ENCODE measurements at places on chromosomes 5 and 9.

- DNase-seq: no peak
These were observed 160.9 kb downstream of the LPAR1 start for GRCh38 chr9:110877374-110877773.

DNA sequence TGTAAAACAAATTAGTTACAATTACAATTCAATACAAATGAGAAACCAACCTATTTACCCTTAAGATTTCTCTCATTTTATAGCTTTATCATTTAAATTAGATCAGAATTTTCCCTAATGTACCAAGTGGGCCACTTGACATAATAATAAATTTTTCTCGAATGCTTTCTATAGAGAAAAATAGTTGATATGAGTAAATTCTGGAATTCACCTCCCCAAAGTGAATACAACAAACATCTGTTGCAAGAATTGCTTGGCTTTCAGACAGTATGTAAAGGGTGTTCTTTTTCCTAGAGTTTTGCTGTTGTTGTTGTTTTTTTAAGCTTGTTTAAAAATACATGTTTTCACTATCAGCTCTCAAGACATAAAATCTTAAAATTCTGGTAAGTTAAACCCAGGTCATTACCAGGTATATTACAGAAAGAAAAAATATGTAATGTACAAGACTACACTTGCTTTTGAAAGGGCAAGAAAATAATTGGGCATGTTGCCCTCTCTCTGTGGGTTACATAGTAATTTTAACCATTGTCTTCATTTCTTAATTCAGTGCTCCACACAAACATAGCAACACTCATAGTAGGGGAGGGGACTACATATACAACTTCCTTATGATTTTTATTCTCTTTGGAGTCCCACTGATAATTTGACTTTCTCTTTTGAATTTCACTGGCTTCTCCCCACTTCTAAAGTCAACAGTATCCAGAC, 200.6 kb downstream of the ARL15 start:
- no peak for DNase-seq

DNA sequence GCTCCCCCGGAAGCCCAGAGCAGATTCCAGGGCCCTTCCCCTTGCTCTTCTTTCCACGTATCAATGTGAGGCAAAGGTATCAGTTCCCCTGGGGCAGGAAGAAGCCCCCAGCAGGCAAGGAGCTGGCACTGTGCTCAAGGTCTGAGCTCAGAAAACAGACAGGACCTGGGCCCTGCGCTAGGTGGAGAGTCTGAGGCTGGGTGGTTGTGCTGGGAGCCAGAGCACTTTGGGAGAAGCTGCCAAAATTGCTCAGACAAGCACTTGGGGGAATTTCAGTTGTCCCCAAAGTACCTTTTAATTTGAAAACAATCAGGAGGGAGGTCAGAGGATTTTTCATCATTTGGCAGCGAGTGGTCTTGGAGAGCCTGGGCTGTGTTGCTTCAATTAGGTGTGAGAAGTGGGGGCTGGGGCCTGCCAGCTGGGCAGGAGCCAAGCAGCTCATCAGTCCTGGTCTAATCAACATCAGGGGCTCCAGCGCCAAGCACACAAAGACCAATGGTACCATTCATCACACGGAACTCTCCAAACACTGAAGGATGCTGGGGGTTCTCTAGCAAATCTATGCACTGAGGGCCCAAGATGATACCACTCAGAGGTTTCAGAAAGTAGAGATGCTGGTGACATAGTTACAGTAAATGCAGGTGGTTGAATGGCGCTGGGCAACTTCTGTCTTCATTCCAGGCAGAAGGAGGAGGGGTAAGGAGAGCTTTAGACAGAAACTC, 176.5 kb downstream of the SNX18 start:
- DNase-seq: peak; percentile 82

- no peak for DNase-seq
These were observed 217.3 kb upstream of the KLF4 start for GRCh38 chr9:107706701-107707427.

DNA sequence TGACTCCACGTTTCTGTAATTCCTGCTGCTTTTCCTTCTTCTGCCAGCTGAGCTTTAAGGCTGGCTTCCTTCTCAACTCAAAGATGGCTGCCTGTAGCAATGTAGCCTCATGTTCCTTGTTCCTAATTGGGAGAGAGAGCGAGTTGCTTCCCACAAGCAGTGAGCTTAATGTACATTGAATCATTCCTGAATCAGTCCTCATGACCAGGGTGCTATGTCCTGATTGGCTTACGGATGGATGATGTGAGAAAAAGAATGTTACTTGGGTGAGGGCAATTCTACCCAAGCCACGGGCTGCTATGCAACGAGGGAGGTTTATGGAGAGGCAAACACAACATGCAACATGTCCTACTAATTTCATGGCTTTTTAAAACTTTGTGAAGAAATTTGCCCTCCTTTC, 356.2 kb downstream of the RASEF start:
- no peak for DNase-seq

GRCh38 chr5:55177078-55177477, 4.1 kb upstream of the CDC20B start:
- DNase-seq: no peak

DNA sequence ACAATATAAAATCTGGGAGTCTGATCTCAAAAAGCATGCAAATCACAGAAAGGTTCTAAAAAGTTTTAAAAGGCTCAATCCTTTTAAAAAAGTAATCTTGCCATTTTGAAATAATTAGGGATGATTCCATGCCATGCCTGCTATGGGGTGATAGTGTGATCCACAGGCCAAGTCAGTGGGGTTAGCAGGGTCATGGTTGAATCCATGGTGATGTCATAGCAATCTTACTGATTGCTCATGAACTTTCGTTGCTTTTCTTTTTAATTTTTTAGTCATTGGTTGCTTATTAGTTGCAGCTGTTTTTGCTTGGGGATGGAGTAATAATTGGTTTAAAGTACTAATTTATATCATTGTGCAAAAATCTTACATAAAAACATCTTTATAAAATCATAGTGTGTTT, 485.0 kb downstream of the ENC1 start:
- DNase-seq: no peak

GRCh38 chr5:151870820-151871219, 53.8 kb downstream of the GLRA1 start:
- DNase-seq: no peak

DNA sequence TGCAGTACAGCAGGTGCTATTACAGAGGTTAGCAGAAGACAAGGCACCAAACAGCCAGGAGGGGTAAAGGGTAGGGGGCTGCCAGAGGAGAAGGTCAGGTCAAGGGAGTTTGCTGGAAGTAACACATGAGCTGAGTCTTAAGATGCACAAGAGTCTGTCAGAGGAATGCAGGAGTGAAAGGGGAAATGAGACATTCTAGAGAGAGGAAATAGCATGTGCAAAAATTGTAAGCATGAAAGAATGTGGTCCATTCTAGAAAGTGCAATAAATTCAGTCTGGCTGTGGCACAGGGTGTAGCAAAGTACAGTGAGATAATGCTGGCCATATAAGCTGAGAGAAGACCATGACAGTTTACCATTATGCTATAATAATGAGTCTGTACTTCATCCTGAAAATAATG, 6.6 kb downstream of the GOLGA1 start:
- no peak for DNase-seq

DNA sequence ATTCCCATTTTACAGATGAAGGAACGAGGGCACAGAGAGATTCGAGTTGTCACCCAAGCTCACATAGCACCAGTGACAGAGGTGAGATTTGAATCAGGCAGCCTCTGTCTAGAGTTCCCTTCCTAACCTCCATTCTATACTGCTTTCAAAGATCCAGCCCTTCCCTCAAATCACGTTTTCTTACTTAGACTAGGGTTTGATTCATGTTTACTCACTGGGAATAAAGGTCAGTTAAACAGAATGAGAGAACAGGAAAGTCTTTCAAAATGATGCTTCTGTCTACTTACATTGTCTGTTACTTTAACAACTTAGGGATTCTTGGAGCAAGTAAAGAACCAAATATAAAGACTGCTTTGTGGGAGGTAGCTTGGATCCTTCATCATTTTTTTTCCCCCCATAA, 40.0 kb downstream of the ZFAND5 start:
- DNase-seq: no peak

- no peak for DNase-seq
These were observed 62.2 kb upstream of the GNE start for GRCh38 chr9:36320466-36320865.

DNA sequence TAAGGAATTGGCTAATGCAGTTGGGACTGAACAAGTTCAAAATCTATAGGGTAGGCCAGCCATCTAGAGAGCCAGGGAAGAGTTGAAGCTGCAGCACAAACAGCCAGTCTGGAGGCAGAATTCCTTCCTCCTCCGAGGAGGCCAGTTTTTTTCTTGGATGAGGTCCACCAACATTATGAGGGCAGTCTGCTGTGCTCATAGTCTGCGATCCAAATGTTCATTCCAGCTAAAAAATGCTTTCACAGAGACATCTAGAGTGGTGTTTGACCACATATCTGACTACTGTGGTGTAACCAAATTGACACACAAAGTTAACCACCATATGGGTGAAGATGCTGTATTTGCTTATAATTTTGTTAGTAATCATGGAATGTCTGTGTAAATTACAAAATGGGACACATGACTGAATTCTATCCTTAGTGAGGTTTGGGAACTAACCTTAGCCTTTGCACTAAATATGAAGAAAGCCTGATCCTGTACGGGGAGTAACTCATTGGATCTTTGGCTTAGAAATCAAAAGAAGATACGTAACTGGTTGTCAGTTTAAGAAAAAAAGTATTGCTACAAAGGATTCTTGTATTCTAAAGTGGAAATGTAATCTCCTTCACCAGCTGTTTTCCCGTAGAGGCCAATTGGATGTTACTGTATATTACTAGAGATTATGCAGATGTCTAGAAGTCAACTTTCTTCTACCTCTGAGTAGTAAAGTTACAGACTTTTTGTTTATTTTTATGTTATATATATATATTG, 70.6 kb downstream of the SPIN1 start:
- peak; percentile 46 for DNase-seq

DNA sequence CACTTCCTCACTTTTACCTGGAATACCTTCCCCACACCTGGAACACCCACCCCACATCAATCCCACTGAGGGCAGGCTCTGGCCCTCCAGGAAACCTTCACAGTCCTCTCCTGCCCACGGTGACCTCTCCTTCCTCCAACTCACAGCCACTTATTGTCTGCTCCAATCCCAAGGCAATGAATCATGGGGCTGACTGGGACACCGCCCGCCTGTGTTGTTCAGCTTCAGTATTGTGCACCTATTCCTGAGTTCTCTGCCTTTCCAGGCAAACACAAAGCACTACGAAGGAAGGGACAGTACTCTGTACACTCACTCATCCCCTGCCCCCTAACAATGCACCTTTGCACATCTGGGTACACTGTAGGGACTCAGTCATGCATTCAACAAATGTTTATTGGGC, 7.3 kb downstream of the PCDH1 start:
- DNase-seq: no peak

- no peak for DNase-seq
These were observed 16.4 kb upstream of the PDCD1LG2 start for GRCh38 chr9:5493679-5494511.

- DNase-seq: no peak
These were observed 2.9 kb upstream of the RNF130 start for GRCh38 chr5:180074462-180074861.

GRCh38 chr5:160835376-160835775, 16.6 kb downstream of the ATP10B start:
- DNase-seq: peak; percentile 45

GRCh38 chr9:3008091-3008490, 164.2 kb upstream of the PUM3 start:
- no peak for DNase-seq

DNA sequence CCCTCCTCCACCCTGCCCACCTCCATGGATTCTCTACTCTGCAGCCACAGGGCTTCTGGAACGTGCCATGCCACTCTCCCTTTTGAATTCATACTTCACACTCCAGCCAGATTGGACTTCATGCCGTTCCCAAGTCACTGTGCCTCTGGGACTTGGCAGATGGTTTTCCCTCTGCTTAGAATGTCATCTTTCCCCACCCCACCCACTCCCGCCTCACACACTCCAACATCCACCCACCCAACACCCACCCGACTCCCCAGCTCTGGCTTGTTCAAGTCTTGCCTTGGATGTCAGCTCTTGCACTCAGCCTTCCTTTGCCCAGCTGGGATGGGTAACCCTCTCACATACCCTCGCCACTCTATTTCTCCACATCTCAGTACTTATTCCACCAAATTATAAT, 142.1 kb upstream of the DHFR start:
- DNase-seq: no peak

DNA sequence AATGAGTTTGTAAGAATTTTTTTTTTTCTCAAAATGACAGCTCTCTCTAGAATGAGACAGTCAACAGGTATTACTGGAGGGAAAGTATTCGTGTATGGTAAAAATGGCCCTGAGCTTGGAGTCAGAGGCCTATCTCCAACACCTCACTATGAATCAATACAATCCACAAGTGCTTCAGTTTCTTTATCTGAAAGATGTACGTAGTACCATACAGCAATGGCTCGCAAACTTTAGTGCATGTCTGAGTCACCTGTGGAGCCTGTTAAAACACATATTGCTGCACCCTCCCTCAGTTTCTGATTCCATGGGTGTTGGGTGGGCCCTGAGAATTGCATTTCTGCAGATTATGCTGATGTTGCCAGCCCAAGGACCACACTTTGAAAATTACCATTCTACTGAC, 44.6 kb downstream of the DMRT2 start:
- no peak for DNase-seq

- DNase-seq: no peak
These were observed 18.4 kb upstream of the GBGT1 start for GRCh38 chr9:133182151-133182550.

DNA sequence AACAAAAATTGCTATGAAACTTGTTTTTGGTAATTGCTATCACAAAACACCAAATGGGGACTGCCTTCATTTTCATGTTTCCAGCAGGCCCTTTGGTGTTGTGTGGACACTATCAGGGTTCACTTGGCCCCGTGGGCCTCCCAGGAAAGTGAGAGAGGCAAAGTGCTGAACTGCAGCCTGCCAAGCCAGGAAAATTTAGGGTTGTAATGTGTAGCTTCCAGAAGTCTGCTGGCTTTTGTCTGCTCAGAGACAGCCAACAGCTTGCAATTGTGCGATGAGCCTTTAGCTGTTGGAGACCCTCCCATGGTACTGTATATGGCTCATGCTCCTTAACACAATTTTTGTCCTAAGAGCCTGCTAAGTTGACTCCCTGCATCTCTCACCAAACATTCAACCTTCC, 105.7 kb upstream of the EQTN start:
- no peak for DNase-seq

DNA sequence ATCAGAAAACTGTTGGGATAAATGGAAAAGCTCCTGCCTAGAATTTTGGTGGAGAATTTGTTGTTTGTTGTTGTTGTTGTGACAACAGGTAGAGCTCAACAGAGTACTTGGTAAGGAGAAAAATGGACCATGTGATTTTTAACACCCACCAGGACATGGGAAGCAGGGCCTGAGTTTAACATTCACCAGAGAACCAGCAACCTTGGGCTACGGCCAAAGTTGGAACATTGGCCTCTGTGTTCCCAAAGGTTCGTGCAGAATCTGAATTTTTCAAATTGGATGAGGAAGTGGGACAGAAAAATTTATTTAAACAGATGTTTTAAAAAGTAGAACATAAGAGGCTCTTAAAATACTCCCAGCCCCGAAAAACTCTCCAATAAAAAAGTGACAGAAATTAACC, 127.0 kb downstream of the GNA14 start:
- DNase-seq: no peak

- no peak for DNase-seq
These were observed 2.5 kb upstream of the SPINK7 start for GRCh38 chr5:148309746-148310145.
